ENCODE measurements at places on chromosomes 11 and 22. TPM values are rescaled to one million over a fixed set of nuclear protein-coding genes. Genes with fewer than 3 reads are reported as not detected.

Gene NXPE4
- total RNA-seq = not detected

GRCh38 chr11:58770627-58771457, 39.1 kb upstream of the GLYAT start:
- no peak for DNase-seq

DNA sequence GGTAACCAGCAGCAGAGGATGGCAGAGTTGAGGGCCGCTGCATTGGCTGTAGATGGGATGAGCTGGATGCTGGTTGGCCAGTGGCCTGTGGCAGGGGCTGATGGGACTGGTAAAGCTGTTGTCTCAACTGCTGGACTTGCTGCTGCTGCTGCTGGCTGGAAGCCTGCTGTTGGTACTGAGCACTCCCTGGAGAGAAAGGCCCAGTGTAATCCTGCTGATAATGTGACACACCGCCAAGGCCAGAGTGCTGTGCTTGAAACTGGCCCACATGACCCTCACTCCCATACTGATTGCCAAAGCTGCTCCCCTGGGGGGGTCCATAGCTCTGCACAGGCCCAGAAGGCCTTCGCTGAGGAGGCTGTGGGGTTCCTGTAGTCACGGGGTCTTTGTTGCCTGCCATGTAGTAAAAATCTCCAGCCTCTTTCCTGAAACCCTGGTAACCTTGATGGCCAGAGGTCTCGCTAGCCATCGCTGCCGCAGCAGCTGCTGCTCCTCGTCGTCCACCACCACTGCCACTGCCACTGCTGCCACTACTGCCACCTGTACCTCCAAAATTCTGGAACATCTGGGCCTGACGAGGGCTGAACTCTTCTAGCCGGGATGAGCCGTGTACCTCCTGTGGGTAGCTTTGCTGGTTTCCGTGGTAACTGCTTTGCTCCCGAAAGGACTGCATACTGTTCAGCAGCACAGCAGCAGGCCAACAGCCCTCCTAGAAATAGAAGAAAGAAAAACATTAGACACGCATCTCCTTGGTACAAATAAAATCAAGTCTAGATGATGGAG, 55.6 kb downstream of the TCF20 start:
- DNase-seq = no peak

Gene OVCH2
- total RNA-seq = 0.20 TPM

DNA sequence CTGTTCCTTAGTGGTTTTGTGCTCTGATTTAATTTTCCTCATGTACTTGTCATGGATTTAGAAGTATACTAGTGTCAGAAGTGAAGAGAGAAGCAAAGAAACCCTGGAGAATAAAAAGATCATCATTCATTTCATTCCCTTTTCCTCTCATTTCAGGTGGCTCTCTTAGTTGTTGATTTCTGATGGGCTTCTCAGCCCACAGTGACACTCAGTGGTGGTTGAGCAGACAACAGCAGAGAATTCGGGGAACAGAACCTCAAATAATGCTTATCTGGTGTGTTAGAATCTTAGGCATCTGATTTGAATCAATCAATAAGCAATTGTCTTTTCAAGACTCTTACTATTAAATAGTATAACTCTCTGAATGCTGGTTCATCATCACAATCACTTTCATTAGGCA, 1289.4 kb downstream of the FAM181B start:
- no peak for DNase-seq

DNA sequence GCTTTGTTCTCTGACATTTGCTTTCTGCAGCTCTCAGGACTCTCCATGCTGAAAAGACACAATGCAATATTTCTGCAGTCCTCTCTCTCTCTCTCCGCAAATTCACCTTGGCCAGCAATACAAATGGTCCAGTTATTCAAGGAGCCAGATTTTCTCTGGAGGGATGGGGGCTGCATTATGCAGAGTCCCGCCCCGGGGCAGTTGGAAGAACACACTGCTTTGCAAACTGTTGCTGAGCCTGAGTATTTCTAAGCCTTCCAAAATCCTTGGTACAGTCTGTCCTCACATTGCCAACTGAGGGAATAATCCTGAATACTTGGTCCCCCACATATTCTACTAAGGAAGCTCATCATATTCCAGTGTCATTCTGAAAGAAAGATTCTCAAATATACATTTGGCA, 94.3 kb upstream of the ZC3H12C start:
- DNase-seq = no peak

- DNase-seq = peak; percentile 93
Measured at GRCh38 chr11:117907276-117908108, 21.7 kb downstream of the TMPRSS13 start.

Gene ZNF214
- total RNA-seq = 4.1 TPM

Gene CDCA5
- 2.1 TPM for total RNA-seq

DNA sequence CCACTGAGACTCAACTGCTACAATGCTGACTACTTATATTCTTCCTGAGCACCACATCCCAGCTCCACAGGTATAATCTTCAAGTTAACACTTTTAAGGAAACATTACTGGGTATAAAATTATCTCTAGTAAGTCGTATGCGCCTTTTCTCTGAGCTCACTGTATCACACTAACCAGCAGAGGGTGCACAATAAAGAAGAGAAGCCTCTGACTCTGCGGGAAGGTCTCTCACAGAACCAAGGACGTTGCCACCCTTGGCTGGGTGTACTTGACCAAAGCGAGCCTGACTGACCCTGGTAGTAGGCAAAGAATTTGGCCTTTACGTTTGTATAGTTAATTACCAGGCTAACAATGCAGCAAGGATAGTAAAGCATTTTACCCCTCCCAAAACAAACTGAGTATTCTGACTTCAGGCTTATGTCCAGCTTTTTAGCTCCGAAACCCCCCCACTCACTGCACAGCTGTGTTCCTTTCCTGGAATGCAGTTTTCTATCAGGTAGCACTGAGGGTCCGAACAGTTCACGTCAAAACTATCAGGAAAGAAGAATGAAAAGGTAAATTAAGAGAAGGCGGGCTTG, at the start of gene BTBD18:
Gene BTBD18, minus strand, starts transcription at position 144 of the 578 bp plus-strand sequence. CDS start 631 bp downstream, outside the sequence.
- DNase-seq = no peak

Gene PRR33
- not detected for total RNA-seq

Gene GRM5
- 0.06 TPM for total RNA-seq

- no peak for DNase-seq
Measured at GRCh38 chr11:57511741-57512430, 3.6 kb downstream of the SLC43A1 start.

GRCh38 chr11:25860677-25861450, 471.1 kb upstream of the ANO3 start:
- no peak for DNase-seq

Gene NUP50
- total RNA-seq = 56.0 TPM

Gene ABCG4
- total RNA-seq = 0.17 TPM

DNA sequence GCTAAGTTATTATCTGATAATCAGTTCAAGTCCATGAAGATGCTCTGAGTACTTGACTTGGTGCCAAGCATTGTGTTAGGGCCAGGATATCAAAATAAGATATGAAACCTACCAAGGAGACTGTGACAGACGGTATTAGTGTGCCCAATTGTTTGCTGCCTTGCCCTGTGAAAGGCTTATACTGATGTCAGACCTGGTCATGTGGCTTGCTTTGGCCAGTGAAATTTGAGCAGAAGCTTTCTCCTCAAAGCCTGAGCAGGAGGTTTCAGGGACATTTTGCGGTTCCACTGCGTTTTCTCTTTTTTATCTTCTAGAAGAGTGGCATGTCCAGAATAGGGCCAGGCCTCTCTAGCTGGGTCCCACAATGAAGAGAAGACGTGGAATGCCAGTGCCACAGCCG, 15.8 kb upstream of the PKNOX2 start:
- no peak for DNase-seq

Gene SAC3D1
- 9.9 TPM for total RNA-seq

DNA sequence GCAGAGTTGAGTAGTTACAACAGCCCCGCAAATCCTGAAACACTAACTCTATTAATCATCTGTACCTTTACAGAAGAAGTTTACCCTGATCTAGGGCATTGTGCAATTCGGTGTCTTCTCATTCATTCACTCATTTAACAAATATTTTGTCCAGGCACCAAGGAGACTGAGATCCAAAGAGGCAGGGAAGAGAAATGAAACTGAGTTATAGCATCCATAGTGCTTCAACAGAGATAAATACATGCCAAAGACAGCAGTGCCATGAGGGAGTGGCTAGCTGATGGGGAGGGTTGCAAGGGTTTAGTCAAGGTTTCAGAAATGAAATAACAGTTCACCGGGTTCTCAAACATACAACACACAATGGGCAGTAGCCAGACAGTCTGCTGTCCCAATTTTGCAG, 40.2 kb upstream of the MTNR1B start:
- DNase-seq = no peak

Gene PKP3
- 70.8 TPM for total RNA-seq

DNA sequence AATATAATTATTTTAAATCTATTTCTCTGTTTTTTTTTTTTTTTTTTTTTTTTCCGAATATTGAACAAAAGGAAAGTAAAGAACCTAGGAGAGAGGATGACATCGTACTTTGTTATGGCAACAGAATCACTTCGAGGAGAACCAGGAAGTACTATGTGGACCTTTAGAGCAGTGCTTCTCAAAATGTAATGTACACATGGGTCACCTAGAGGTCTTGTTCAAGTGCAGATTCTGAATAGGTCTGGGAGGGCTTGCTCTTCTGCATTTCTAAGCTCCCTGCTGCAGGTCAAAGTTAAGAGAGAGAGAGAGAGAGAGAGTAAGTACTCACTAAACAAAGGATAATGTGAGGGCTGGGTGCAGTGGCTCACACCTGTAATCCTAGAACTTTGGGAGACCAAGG, 419.5 kb upstream of the TENM4 start:
- no peak for DNase-seq

- no peak for DNase-seq
Measured at GRCh38 chr11:72203163-72203562, 11.2 kb downstream of the FOLR1 start.

GRCh38 chr11:3052567-3052966, 4.7 kb downstream of the CARS1 start:
- no peak for DNase-seq

DNA sequence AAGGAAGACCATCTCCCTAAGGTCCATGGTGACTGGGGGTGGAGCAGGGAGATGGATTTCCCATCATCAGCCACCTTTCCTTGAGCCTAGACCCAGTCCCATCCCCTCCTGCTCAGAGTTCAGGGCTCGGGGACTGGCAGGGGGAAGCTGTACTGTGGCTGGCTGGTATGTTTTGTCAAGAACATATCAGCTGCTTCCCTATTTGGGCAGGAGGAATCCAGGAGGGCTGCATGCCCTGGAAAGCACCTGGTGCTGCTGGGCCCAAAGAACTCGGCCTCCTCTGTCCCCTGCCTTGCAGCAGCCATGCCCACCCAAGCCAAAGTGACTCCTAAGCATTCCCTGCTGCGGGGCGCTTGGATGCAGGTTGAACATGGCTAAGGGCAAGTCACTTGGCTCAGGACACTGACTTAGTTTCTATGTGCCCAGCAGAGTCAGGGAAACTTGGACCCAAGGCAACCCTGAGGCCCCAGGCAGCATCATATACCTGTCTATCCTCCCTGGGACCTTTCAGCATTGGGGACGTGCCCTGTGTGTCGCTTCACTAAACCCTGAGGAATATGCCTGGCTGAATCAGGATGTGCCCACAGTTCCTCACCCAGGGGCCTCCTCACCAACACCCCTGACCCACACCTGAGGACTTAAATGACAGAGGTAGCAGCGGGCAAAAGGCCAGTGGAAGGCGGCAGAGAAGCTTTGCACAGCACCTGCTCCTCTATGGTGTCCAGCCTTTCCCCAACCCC, 43.1 kb downstream of the BUD13 start:
- DNase-seq = no peak

DNA sequence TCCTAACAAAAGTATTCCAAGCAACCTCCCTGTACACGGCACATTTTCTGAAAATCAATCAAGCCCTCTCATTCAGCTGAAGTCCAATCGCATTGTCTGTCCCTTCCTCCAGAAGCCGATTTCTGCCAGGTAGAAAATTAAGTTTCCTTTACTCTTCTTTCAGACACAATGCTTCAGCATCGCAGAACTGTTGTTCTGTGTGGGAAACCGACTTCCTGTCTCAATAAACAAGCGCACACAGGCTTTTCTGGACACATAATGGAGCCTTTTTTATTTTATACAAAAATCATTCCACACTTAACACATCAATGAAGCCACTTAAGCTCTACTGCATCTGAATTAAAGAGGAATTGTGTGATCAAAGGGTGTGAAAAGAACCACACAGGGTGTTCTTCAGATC, 75.6 kb downstream of the BLID start:
- DNase-seq = no peak

DNA sequence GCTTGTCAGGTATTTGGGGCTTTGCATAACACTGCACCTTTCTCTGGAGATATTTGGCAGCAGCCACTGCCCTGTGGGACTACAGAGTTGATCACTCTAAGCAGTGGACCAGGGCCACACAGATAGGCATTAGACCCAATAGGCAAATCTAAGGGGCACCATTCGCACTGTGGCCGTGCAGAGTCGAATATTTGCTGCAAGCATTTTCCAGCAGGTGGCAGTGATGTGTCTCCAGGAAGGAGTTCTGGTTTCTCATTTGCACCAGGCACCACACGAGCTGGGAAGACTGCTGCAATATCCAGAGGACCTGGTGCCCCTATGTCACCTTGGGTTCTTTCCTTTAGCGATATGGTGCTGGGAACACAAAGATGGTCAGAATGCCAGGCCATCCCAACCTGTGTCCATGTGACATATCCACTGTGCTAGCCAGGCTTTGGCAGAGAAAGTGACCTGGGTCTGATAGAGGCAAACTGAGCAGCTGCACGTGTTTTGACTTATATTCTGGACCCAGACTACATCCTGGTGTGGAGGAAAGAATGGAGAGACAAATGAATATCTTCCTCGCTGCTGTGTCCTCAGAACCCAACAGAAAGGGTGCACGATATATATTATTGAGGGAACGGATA, 318.7 kb downstream of the BUD13 start:
- peak; percentile 48 for DNase-seq

DNA sequence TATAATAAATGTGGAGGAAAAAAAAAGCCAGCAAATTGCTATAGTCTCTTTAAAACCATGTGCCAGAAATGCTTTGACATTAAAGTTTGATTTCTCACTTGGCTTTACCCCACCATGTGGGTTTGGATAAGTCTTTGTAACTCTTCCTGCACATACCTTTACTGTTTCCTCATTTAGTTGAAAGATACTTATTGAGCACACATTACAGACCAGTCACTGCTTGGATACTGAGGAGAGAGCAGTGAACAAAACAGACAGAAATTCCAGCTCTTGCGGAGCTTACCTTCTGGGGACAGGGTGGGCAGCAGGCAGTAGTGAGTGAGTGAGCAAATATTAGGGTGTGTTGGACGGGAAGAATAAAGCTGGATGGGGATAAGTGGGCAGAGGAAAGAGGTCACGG, 13.7 kb downstream of the PACS1 start:
- DNase-seq = no peak

- no peak for DNase-seq
Measured at GRCh38 chr11:57290288-57290687, 34.5 kb downstream of the TNKS1BP1 start.

GRCh38 chr11:32962016-32962415, 53.7 kb upstream of the DEPDC7 start:
- no peak for DNase-seq

Gene KRTAP5-9
- total RNA-seq = 0.23 TPM

Gene ROBO4
- 13.8 TPM for total RNA-seq

GRCh38 chr11:128598506-128599150, 11.3 kb upstream of the ETS1 start:
- no peak for DNase-seq

Gene FAM111B
- 1.4 TPM for total RNA-seq
